ENCODE measurements at places on chromosomes 11 and 22.

GRCh38 chr11:11163236-11163635 is 189.8 kb downstream of the CSNK2A3 start:
- no peak for DNase-seq

DNA sequence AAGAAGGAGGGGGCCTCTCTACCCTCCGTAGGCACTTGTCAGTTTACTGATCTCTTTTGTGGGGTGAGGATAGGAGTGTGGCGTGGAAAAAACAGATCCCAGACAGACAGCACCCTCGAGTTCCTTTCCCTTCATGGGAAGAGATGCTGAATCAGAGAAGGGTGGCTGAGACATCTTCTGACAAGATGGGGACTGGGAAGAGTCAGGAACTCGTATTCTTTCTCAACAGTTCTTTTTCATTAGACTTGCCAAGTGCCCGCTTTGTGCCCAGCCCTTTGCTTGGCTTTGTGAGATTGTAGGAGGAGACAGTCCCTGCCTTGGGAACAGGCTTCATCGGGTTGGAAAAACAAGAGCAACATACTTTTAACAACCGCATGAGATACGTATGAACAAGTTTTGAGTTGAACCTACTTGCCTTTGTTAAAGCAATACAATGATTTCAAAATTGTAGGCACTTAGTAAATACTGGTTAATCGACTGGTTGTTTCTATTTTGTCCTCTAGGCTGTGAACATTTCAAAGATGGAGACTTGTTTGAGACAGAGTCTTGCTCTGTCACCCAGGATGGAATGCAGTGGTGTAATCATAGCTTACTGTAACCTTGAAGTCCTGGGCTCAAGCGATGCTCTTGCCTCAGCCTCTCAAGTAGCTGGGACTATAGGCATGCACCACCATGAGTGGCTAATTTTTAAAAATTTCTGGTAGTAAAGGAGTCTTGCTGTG is 1.1 kb downstream of the RRM1 start:
- DNase-seq = no peak

GRCh38 chr22:49480331-49480730 is 347.3 kb downstream of the BRD1 start:
- DNase-seq = no peak

GRCh38 chr11:8111636-8112035 is 30.6 kb downstream of the TUB start:
- no peak for DNase-seq

DNA sequence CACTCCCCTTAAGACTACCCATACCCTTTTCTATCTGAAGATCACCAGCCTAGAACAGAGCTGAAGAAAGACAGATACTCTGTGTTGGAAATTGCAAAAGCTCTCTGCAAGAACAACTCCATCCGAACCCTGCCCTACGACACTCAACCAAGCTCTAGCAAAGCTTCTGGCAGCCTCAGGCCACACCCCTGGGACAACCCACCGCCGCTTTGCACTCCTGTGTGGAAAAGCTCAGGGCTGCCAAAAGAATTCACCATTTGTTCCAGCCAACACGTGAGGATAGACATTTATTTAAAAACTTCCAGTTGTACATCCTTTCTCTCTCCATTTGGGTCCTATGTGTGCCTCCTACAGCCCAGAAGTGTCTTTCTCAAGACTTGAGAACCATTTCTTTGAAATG is 62.4 kb upstream of the CD5 start:
- no peak for DNase-seq

DNA sequence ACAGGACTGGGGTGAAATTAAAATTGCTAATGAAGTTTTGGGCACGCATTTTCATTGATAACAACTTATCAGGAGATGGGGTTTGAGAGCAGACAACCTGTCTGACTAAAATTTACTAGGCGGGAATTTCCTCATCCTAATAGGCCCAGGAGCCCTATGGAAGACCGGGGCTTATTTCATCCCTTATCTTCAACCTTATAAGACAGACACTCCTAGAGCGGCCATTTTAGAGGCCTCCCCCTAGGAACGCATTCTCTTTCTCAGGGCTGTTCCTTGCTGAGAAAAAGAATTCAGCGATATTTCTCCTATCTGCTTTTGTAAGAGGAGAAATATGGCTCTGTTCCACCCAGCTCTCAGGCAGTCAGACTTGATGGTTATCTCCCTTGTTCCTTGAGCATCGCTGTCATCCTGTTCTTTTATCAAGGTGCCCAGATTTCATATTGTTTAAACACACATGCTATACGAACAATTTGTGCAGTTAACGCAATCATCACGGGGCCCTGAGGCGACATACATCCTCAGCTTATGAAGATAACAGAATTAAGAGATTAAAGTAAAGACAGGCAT is 39.3 kb upstream of the ZC3H12C start:
- DNase-seq = no peak

DNA sequence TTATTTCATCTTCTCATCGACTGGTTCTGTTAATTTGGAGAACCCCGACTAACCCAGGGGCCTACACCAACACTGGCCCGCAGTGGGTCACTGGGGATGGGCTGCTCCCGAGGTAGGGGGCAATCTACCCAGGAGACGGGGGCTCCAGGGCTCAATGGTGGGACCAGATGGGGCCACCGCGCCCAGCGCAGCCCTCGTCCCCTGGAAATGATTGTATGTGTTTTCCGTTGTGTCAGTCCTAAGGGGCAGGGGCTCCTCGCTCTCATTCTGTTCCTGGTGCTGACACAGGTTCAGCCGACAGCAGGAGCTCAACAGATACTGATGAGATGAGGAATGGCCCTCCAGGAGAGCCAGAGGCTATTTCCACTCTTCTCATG is 20.7 kb downstream of the A4GALT start:
- DNase-seq = no peak

- no peak for DNase-seq
Observed at GRCh38 chr22:32177221-32177765, 18.2 kb upstream of the C22orf42 start.

- DNase-seq = no peak
Observed at GRCh38 chr11:46129133-46129532, 7.9 kb upstream of the PHF21A start.

- no peak for DNase-seq
Observed at GRCh38 chr22:27778294-27779090, 23.1 kb downstream of the MN1 start.

DNA sequence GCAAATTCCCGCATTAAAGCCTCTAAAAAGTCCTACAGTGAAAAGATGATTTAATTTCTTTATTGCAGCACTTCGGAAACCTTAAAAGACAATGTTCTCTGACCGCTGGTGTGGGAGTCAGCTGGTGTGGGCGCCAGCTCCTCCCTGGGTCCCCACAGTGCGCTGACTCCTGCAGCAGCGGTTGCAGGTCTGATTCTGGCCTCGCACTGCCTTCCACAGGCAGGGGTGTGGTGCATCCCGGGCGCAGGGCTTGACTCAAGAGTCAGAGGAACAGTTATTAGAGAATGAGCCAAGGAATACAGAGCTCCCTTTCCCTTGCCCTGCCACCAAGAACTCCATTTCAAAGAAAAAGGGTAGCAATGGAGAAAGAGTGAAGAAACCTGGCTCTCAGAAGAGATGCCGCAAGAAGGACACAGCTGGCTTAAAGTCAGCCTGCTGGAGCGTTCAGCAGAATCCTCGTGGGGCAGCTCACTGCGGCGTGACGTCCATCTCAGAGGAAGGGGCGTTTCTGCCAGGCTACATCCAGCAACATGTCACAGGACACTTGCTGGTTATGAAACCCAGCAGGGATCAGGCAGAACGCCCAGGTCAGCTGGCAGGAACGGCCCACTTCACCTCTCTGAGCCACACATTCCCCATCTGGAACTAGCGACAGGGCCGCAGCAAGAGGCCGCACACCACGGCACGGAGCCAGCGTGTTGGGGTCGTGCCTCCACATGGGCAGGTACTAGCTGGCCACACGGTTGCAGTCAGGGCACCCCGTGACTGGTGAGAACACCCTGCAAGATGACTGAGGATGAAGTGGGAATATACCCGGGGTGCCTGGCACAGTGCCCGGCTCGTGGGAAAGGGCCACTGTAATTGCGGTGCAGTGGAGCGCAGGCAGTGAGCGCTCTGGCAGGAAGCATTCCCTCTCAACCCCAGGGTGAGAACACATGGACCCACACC is 18.1 kb upstream of the EFCAB6 start:
- no peak for DNase-seq

- DNase-seq = no peak
Observed at GRCh38 chr11:73077454-73077853, 64.7 kb downstream of the FCHSD2 start.

DNA sequence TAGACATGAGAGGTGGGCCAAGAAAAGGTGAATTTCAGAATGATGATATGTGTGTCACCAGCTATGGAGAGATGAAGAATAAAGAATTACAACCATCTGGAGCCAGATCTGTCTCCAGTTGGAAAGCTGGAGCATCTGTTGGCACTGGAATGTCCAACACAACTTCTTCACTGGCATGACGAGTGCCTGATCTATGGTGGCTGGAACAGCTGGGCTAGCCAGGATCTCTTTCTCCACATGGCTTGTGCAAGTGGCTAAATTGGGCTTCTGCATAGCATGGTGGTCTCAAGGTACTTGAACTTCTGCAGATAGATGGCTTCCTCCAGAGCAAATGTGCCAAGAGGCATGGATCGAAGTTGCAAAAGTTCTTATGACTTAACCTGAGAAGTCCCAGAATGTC is 256.1 kb upstream of the NCAM1 start:
- DNase-seq = no peak

GRCh38 chr11:92916299-92916698 is 53.2 kb upstream of the MTNR1B start:
- no peak for DNase-seq

DNA sequence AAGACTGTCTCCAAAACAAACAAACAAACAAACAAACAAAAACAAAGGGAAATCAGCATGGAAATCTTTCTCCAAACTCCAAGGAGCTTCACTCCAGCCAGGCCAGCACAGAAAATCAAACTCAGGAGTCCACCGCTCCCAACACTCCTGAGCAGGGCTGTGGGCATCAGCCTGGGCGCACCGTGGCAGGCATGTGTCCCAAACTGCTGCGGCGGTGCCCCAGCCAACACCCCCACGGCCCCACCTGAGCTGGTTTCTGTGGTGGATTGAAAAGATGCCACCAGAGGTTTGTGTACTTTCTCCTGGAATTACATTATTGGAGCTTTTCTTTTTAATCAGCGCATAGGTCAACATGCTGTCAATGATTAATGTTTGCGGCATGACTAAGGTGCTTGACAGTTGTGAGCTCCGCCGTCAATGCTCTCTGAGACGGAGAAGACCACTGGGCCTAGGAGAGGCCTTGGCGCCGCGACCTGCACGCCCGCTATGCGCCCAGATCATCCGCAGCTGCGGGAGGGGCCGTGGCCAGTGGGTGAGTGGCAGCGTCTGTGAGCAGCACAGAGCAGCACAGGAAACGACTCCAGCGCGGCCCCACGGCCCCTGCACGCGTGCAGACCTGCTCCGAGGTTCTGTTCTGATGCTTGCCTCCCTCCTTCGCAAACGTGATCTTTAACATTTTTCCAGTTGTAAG is 18.1 kb downstream of the DRD4 start:
- no peak for DNase-seq

- DNase-seq = no peak
Observed at GRCh38 chr22:35250156-35250555, 7.1 kb upstream of the HMGXB4 start.

GRCh38 chr11:73787051-73787642 is 527 bp upstream of the MRPL48 start:
- no peak for DNase-seq

- DNase-seq = no peak
Observed at GRCh38 chr11:20045098-20045688, 115.1 kb downstream of the DBX1 start.

- DNase-seq = no peak
Observed at GRCh38 chr11:128708660-128709059, 14.8 kb downstream of the FLI1 start.

DNA sequence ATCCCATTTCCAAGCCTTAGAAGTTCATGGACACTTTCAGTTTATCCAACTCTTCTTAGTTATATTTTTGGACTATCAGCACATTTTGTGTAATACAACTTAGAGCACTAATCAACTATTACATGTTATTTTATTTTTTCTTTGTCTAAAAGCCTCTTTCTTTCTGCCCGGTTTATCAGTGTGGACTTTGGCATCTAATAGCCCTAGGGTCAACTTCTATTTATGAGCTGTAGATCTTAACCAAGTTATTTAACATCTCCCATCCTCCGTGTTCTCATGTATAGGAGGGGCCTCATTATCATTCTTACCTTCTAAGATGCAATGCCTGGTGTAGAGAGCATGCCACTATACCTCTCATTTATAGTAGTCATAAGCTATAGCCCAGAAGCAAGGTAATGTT is 4.4 kb downstream of the CARD16 start:
- no peak for DNase-seq

GRCh38 chr11:68118706-68119448 is 2.3 kb downstream of the CHKA start:
- no peak for DNase-seq

DNA sequence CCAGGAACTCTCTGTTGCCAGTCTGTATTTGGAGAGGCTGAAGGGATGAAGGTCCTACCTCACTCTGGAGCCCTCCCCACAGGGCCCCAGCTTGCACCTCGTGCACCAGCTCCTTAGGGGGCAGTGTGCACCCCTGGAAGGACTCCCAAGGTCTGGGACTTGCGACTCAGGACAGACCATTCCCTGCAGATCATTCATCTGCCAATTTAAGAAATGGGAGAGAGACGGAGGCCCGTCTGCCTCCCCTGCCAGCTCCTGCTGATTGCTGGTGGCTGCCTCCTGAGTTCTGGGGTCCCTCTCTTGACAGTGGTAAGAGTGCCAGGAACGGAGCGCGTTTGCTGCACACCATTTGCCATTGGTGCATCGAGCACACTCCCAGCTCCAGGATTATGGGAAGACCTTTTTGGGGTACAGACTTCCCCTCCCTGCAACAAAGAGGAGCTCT is 27.4 kb upstream of the MALAT1 start:
- no peak for DNase-seq

DNA sequence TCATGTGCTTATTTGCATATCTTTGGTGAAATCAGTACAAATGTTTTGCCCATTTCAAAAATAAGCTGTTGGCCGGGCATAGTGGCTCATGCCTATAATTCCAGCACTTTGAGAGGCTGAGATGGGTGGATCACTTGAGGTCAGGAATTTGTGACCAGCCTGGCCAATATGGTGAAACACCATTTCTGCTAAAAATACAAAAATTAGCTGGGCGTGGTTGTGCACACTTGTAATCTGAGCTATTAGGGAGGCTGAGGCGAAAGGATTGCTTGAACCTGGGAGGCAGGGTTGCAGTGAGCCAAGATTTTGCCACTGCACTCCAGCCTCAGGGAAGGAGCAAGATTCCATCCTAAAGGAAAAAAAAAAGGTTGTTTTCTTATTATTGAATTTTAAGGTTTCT is 136.0 kb downstream of the SWAP70 start:
- DNase-seq = no peak

- DNase-seq = no peak
Observed at GRCh38 chr11:96978751-96979150, 588.9 kb downstream of the JRKL start.

DNA sequence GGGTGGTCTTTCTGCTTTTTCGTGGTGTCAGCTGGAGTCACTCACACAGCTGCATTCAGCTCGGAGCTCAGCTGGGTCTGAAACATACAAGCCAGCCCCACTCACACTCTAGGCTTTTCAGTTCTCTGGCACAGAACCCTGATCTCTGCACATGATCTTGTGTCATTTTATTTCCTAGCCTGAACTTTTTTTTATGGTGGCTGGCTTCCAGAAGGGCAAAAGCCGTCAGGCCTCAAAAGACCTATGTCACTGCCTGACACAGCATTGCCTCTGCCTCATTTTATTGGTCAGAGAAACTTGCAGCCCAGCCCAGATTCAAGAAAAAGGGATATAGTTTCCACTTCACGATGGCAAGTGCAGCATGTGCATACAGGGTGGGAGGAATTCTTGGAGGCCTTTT is 117.8 kb downstream of the NTM start:
- no peak for DNase-seq

All from cortex of kidney (tissue), 1 donor.